ENCODE measurements at places on chromosomes 3 and 15.

- DNase-seq, result no peak
Observed at GRCh38 chr15:39444735-39445470, 136.0 kb upstream of the THBS1 start.

DNA sequence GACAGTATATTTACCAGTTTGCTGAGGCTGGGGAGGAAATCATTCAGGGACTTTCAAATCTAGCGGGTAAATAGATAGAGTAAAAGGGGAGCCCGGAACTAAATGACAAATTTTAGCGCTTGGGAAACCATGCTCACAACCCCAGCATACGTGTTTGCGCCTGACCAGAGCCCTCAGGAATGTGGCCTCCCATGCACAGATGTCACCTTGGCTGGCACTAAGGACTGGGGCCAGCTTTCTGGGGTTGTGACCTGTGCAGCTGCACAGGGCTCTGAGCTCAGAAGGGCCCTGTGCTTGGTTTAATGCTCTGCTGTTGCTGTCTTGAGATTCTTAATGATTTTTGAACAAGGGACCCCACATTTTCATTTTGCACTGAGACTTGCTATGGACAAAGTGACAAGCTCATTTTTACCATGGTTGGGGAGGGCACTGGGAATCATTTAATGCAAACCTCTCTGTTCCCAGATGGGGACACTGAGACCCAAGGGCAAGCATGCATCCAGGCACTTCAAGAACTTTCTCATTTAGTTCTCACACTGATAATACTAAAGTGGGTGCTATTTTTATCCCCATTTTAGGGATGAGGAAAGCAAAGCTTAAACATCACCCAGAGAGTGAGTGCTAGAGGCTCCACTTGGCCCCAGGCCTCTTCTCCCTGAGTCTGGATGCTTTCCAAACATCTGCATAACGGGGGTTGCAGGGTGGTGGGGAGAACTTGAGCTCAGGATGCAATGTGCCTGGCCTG lies 44.1 kb upstream of the FAM107A start:
- DNase-seq, result no peak

DNA sequence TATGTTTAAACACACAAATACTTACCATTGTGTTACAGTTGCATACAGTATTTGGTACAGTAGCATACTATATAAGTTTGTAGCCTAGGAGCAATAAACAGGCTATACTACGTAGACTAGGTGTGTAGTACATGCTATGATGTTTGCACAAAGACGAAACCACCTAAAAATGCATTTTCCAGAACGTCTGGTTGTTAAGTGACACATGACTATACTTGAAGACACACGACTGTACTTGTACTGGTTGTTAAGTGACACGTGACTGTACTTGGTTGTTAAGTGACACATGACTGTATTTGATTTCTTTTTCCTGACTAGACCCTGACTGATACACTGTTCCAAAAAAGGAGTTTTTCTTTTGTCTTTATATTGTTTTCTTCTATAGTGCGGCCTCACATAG lies 34.1 kb downstream of the RAB8B start:
- DNase-seq, result no peak

GRCh38 chr3:11721479-11721878 lies 77.8 kb upstream of the VGLL4 start:
- DNase-seq, result no peak

DNA sequence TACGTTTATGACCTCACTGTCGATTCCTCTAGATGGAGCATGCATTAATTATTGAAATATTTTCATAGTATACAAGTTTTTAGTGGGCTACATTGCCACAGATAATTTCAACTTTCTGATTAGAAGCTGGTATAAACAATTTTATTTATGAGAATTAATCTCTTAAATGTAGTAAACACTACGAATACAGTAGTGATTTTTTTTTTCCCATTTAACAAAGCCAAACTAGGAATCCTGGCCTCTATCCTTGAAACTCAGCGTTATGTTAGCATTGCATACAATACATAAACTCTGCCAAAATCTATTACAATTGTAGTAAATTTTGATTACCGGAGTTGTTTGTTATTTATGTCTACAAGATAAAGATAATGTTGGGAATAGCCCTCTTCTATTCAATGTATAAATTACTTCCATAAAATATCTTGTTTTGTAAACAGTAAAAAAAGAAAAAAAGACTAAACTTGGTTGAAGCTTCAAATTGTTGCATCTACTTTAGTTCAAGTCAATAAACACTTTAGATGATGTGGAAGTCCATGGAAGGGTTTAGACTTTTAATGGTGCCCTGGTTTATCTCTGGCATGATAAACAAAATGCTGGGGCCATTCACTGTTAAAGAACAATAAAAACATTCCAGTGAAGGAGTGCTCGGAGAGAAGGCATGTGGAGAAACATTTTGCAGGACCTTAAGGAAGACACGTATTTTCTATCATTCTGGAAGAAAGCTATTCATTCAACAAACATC lies 77.3 kb upstream of the NR2F2 start:
- DNase-seq, result no peak

DNA sequence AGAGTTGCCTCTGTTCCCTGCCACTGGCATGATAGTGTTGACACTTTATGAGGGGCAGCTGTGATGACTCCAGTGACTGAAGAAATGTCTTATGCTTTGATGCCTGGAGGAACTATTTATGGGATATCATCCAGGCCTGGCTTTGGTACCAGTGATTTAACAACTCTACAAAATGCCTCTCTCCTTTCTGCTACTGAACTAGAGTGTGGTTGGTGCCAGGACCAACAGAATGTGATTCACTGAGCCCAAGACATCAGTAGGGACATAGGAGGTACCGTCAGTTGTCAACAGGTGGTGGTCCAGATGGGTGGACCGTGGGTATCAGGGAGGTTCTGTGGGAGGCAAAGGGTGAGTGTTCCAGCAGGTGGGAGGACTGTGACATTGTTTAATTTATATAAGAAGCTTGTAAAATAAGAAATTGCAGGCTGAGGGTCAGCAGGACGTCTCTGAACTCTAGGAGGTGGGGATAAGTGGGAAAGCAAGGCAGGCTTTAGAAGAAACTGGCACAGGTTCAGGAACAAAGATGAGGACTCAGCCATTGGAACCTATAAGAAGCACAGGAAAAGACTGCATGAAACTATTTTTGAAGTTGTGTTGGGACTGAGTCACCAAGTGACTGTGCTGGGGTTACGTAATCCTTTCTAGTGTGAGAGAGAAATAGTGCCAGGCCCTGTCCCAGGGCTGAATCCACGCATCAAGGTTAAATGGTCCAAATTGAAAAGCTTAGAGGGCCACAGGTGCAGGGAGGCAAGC lies 28.5 kb upstream of the SLC7A14 start:
- no peak for DNase-seq

GRCh38 chr15:92625251-92625980 lies 30.2 kb downstream of the FAM174B start:
- DNase-seq, result no peak

- peak; percentile 71 for DNase-seq
Observed at GRCh38 chr3:11155341-11156025, 1.2 kb downstream of the HRH1 start.

DNA sequence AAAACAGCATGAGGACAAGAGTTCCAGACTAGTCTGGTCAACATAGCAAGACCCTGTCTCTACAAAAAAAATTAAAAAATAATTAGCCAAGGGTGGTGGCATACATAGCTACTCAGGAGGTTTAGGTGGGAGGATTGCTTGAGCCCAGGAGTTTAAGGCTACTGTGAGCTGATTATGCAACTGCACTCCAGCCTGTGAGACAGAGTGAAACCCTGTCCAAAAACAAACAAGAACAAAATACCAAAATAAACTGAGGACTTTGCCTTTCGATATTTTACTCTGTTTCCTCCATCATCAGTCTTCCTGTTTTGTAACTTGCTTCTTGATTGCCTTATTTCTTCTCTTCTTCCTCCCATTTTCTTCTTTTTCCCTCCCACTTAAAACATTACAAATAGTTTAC lies 504.4 kb downstream of the ROBO1 start:
- no peak for DNase-seq

GRCh38 chr3:42369304-42369703 lies 41.1 kb downstream of the LYZL4 start:
- DNase-seq, result no peak

DNA sequence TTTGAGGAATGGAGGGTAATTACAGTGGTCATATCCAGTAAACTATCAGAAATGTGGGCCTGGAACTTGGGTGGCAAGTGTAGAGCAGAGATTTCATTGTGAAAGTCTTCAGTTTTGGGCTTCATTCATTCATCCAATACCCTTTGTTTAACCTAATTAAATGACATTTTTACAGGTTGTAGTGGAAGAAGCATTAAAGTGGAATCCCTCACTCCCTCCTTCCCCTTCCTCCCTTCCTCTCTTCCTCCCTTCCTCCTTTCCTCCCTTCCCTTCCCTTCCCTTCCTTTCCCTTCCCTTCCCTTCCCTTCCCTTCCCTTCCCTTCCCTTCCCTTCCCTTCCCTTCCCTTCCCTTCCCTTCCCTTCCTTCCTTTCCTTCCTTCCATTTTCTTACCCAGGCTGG lies 219.3 kb downstream of the PDCD6IP start:
- DNase-seq, result no peak

- DNase-seq, result no peak
Observed at GRCh38 chr15:98003518-98003917, 43.0 kb downstream of the ARRDC4 start.

DNA sequence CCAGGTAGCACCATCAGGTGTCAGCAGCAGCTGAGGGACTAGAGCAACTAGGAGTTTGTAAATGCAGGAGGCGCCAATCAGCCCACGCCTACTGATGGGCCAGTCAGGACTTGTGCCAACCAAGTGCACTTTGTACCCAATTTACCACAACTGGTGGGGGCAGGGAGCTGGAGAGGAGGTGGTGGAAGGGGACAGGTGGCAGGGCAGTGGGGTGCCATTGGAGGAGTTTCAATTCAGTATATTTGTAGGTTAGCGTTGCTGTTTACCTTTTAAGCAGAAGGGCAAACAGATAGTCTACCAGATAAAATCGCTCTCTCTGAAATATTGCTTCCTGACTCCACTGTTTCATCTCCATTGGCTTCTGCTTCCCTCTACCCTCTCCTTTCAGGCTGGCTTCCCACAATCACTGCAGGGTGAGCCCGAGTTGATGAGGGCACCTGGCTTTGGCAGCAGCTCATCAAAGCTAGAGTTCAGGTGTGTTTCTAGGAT lies 75.7 kb downstream of the TRIM69 start:
- no peak for DNase-seq

GRCh38 chr15:65268411-65268810 lies 18.3 kb downstream of the PARP16 start:
- no peak for DNase-seq

DNA sequence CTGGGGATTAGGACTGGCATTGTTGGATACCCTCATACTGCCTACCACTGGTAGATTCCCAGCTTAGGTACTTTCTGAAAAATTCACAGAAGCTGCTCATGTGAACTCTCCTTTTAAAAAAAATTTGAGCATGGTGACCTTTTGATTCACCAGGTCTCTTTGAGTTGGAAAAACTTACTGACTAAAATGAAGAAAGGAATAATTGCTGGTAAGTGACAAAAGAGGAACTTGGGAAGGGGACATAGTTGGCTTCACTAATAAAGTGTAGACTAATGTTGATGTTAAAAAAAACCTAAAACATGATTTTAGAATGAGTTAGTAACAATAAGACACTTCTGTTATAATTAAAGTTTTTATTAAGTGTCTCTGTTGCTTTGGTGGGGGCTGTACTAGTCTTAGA lies 8.6 kb downstream of the VPS8 start:
- no peak for DNase-seq

DNA sequence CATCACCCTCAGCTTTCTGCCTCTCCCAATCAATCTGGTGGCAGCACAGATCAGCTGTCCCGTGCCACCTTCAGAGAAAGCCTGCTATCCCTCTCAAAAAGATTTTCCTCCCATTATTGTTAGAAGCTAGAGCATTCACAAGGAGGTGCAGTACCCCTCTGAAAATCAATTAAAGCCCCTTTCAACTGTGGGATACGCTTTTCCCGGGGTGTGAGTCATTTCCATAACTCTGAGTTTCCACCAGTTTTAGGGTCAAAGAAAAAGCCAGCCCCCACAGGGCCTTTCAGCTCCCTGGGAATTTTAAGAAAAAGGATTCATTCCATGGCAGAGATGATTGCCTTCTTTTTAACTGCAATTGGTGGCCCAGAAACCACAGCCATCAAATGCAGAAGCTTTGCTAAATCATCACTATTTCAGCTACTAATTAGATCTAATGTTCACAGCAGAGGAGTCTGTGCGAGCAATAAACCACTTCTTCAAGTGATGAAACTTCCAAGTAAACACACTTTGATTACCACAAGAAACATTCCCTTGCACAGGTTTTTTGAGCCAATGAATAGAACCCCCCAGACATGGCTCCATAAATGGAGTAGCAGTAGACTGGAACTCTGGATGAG lies 270.0 kb upstream of the TPRG1 start:
- DNase-seq, result no peak

- no peak for DNase-seq
Observed at GRCh38 chr3:71646971-71647370, 63.4 kb upstream of the FOXP1 start.

- DNase-seq, result no peak
Observed at GRCh38 chr15:60531801-60532200, 52.9 kb upstream of the ICE2 start.

GRCh38 chr15:51874751-51875644 lies 45.5 kb downstream of the TMOD3 start:
- DNase-seq, result no peak

DNA sequence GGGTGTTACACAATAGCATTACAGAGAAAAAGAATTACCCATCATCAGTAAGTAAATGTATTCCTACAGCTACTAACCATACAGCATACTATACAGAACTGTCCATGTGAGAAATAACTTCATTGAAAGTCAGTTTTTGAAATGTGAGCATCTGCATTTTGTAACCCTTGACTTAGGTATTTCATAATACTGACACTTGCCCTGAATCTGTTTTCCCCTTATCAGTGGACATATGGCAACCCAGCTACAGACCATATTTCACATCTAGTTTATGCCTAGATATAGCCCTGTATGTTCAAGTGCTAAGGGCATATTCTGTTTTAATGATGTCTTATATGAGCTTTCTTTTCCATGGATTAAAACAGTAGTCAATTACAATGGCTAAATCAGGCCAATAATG lies 297.6 kb downstream of the TBC1D5 start:
- DNase-seq, result no peak

DNA sequence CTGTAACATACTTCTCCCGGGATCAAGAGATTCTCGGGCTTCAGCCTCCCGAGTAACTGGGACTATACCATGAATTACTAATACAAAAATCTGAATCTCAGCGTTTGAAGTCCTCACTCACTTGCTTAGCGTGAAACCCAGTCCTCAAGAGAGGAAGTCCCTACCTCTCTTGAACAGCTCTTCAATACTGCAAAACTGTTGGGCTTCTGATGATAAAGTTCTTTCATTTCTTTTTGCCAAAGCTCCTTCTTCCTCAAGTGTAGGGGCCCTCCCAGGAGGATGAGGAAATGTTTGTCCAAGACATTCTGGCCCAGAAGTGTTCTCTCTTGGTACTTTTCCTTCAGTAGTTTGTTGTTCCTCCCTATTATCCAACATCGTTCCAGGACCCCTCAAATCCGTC lies 48.5 kb downstream of the FMN1 start:
- DNase-seq, result no peak

GRCh38 chr3:8336456-8336855 lies 165.2 kb upstream of the LMCD1 start:
- no peak for DNase-seq

All from mesothelial cell of epicardium (in vitro differentiated cells).